ENCODE measurements at places on chromosomes 7 and 10. TPM values are rescaled to one million over a fixed set of nuclear protein-coding genes. Genes with fewer than 3 reads are reported as not detected.

- peak; percentile 60 for DNase-seq
Measured at GRCh38 chr7:156461881-156462665, 178.5 kb upstream of the RNF32 start.

AKR1C1 gene
- total RNA-seq = 1.7 TPM

GRCh38 chr7:150788474-150789269 lies 11.5 kb downstream of the TMEM176B start:
- no peak for DNase-seq

GRCh38 chr10:100744987-100745881 lies at the start of gene PAX2:
PAX2 (plus strand) TSS chr10:100745582; CDS start chr10:100746261, 679 bp downstream.
- DNase-seq = peak; percentile 95

ZNF503 gene
- 0.37 TPM for total RNA-seq

DNA sequence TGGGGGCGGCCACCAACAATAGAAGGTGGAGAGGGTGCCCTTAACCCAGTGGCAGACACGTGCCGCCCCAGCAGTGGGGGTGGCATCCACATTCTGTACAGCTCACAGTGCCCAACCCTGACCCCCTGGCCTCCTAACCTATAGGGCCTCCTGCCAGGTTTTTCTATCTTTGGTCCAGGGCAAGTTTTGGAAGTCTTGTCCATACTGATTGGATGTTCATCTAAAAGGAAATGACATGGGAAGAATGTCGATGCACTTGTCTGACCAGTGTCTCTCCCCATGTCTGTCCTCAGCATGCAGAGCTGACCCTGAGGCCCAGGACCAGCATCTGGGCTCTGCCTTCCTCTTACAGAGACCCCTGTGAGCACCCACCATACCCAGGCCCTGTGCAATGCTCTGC lies 32.3 kb upstream of the ANTXRL start:
- no peak for DNase-seq

ATP6V1F gene
- total RNA-seq = 93.5 TPM

DNA sequence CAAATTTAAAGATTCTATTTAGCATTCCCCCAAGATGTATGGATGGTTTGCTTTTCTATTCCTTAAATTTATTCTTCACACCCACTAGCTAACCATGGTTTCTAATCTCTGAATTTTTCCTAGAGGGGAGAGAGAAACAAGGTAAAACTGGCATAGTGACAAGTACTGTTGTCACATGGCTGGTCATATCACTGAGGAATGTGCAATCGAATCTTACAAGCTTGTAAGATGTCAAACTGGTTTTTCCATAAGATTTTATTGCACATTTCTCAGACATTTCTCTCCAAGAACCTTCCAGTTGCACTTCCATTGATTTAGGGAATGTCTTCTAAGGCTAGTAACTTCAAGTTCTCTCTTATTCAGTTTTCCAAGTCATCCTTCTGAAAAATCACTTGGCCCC lies 89.8 kb downstream of the MBL2 start:
- DNase-seq = no peak

GRCh38 chr10:101643546-101643945 lies 51.4 kb downstream of the FBXW4 start:
- DNase-seq = peak; percentile 60

LMOD2 gene
- not detected for total RNA-seq

- DNase-seq = peak; percentile 42
Measured at GRCh38 chr10:6120691-6121090, 31.9 kb downstream of the RBM17 start.

GRCh38 chr7:54080971-54081370 lies 461.2 kb upstream of the VSTM2A start:
- no peak for DNase-seq

LRRC17 gene
- total RNA-seq = 1.0 TPM

DNA sequence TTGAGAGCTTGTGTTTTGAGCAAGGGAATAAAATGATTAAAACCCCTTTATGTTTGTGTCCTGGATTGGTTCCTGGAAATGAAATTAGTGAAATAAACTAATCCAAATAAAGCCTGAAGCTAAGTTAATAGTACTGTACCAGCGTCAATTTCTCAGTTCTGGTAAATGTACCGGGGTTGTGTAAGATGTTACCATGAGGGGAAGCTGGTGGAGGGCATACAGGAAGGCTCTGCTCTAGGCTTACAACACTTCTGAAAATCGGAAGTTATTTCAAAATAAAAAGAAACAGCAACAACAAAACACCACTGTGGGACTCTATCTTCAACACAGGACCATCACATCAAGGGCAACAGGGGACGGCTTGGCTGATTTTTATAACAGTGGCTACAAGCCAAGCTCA lies 257.0 kb downstream of the CREB5 start:
- DNase-seq = no peak

IPMK gene
- 27.6 TPM for total RNA-seq

DNA sequence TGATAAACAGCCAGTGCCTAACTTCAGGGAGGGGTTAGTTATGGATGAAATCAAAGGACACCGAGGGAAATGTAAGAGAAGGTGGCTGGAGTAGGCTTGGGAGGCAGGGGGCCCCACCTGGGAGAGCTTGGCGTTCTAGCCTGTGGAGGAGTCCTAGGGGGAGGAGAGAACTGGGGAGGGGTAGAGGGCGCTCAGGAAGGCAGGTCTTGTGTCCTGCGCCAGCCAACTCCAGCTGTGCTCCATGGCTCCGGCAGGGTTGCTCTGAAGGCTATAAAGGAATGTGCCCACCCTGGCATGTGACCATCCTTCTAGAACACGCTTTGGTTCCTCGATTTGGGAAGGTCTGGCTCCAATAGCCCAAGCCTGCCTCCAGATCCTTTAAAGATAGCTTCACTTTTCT lies 96.3 kb downstream of the SEC61G start:
- DNase-seq = peak; percentile 52

- DNase-seq = no peak
Measured at GRCh38 chr7:136027160-136027559, 50.0 kb upstream of the MTPN start.

SNX8 gene
- total RNA-seq = 28.2 TPM

GRCh38 chr10:42836771-42837468 lies 54.3 kb downstream of the BMS1 start:
- DNase-seq = peak; percentile 65

DNA sequence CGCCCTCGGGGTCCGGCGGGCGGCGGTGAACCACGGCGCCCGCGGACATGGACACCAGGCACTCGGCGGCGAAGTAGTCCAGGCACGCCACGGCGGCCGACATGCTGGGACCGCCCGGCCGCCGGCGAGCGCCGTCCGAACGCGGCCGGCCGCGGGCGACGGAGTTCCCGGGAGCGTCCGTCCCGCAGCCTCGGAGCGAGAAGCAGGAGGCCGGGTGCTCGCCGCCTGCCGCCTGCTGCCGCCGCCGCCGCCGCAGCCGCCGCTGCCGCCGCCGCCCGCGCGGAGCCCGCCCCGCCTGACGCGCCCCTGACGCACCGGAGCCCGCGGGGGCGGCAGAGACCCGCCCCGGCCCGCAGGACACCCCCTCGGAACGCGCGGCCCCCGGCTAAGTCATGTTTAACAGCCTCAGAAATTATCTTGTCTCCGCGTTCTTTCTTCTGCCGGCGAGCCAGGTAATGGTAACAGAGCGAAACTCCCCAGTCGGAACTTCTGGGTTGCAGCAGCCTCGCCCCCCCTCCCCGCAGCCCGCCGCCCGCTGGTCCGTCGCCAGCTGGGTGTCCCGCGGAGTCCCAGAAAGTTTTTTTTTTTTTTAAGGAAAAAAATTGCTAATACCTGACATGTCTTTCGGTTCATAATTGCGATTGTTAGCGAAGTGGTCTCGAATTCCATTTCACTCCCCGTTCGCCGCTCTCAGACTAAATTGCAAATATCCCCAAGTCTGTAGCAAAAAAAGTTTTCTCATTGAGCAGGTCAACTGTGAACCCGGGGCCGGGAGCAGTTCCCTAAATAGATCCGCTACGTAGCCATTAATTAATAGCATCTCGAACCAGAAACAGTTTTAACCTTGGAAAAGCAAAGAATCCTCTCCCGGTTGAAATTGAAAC lies at the start of gene KLF14:
TSS of gene KLF14 (minus strand) at position 277 of the 884 bp plus-strand sequence. CDS start at position 103, 174 bp downstream.
- DNase-seq = peak; percentile 79

- DNase-seq = no peak
Measured at GRCh38 chr10:8778713-8779112, 724.2 kb downstream of the GATA3 start.

- no peak for DNase-seq
Measured at GRCh38 chr7:13604178-13604577, 385.3 kb downstream of the ETV1 start.

GRCh38 chr10:73837072-73837471 lies 25.7 kb upstream of the NDST2 start:
- no peak for DNase-seq

ANLN gene
- total RNA-seq = 104 TPM

AKR1D1 gene
- not detected for total RNA-seq

DNA sequence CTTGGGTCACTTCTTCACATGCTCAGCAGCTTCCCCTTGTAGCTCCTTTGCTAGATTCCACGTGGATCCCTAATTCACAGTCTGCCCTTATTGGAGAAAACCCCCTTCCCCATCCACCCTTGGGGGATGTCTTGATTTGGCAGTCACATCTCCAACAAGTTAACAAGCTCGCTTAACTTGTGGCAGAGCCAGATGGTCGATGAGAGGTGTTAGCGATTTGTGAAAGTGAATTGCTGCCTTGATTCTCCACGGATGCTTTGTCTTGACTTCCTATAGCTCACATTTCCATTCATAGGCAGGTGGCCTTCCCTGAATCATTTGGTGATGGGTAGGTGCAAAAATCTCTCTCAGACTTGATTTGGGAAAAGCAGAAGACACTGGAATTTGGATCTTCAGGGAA lies 387.9 kb downstream of the TCERG1L start:
- DNase-seq = no peak

CFAP58 gene
- 2.0 TPM for total RNA-seq

C7orf33 gene
- total RNA-seq = not detected

VAX1 gene
- total RNA-seq = 0.81 TPM

ENTPD1 gene
- total RNA-seq = 0.92 TPM

ZNF438 gene
- 2.3 TPM for total RNA-seq

PIP gene
- not detected for total RNA-seq

DNA sequence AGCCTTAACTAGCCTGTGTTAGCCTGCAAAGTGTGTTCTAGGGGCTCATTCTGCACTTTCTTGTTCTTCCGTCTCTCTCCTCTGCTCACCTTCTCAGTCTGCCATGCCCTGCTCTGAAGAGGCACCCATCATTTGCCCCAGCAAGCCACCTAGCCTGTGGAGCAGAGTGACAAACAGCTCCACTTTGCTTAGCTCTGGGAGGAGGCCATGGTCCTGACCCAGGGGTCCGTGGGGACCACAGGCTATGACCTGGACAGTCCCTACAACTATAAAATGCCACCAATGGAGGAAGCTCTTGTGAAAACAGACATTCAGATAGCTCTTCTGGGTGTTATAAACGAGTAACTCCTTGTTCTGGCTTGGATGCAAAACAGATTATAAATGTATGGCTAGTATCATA lies 1029.6 kb downstream of the CNTNAP2 start:
- no peak for DNase-seq

DNA sequence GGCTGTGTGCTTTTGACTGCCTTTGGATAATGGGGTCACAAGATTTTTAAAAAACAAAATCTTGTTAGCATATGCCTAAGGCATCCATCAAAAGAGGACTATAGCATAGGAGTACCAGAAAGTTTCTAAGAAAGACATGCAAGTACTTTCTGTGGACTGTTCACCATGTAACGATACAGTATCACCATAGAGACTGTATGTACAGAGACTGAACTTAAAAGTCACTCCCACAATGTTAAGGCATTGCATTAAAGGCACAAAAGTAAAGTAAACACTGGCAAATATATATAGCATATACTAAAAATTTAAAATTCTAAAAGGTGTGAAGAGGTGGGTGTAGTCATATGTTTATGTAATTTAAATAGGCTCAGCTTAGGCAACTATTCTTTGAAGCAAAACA lies 190.9 kb downstream of the IMMP2L start:
- DNase-seq = no peak

ASZ1 gene
- not detected for total RNA-seq

DNA sequence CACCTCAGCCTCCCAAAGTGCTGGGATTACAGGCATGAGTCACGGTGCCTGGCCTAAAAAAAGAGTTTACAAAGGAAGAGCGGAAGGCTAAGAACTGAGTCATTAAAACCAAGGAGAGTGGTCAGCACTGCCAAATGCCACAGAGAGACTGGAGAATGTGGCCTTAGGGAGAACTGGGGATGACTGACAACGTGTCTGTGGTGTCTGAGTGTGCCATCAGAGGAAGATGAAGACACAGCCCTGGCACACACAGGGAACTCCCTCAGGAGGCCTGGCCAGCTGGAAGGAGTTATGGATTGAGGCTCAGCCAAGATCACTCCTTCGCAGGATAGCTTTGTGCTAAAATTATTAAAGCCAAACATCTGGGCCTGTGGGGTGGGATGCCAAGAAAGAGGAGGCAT lies 3.9 kb upstream of the INA start:
- no peak for DNase-seq

KIF11 gene
- total RNA-seq = 44.2 TPM

DNA sequence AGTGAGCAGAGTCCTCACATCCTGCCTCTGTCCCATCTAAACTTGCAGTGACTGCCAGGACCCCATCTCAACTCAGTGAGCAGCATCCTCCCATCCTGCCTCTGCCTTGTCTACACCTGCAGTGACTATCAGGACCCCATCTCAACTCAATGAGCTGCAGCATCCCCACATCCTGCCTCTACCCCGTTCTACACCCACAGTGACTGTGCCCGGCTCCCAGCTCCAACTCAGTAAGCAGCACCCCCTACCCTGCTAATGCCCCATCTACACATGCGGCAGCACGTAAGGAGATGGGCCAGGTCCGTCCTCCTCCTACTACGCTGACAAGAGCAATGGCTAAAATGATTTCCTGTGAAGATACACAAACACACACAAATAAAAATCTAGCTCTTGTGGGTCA lies 65.5 kb downstream of the TNS3 start:
- no peak for DNase-seq

DNA sequence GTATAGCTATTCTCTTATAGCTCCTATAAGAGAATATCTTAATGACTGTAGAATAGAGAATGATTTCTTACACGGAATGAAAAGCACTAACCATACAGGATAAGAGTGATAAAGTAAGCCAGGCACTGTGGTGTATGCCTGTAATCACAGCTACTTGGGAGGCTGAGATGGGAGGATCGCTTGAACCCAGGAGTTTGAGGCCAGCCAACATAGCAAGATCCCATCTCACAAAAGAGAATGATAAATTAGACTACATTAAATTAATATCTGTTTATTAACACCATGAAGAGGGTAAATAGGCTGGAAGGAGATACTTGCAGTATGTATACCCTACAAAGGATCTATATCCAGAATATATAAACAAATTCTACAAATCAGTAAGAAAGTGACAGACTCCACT lies 12.2 kb upstream of the OIT3 start:
- DNase-seq = no peak

- DNase-seq = no peak
Measured at GRCh38 chr10:131006458-131007256, 304.9 kb downstream of the TCERG1L start.

Measured in H7 (cell line).